ENCODE measurements at places on chromosomes 3 and 15.

DNA sequence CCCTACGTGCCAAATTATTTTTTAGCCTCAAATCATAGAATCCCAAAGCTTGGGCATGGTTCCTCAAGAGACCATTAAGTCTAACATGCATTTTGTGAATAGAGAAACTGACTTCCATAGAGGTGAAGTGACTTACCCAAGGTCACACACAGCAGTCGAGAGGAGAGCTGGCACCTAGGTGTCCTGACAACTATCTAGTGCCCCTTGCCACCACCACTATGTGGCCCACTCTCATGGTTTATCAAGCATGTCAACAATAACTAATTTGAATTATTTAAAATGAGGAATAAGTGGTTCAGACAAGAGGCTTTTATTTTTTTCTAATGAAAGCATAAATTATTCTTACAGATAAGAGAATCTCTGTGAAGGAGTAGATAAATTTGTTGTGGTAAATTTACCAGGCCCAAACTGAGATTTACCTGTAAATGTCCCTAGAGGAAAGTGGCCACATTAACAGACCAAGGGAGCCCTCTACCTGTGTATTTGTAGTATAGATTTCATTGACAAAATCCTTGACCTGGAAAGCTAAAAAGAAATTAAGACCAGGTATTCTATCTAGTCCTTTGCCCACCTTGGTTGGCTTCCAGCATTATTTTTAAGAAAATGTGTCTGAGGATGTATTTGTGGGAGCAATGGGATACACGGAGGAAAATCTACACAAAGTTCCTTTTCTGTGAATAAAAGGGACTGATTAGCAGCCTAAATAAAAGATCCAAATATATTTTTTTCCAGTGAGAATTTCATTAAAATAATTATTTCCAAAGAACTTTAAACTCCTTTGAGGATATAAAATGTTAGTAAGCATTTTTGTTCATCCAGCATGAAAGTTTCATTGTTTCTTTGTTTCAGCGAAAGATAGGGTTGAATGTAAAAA lies 49.1 kb downstream of the IQCH start:
- no peak for DNase-seq

DNA sequence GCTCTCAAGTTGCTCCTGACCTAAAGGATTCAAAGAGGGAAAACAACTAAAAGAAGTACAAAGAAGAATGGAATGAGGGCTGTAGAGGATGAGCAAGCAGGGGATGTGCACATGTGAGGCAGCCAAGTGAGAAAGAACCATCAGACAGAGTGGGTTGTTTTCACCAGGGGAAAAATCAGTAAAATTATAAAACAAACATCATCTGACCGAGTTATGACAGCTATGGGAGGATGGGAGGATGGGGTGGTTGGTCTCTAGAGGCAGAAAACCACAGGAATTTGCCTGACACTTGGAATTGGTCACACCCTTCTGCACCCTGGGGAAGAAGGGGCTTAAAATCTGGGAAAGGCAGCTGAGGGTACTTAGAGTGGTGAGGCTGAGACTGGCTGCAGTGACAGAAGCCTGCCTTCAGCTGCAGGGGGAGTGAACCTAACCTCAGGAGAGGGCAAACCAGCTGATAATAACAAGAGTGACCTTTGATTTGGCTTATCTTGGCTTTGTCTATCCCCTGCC lies 10.1 kb downstream of the ARHGAP31 start:
- no peak for DNase-seq

- DNase-seq: no peak
Measured at GRCh38 chr3:154783061-154783460, 297.1 kb upstream of the MME start.

- no peak for DNase-seq
Measured at GRCh38 chr3:182722907-182723306, 70.4 kb upstream of the ATP11B start.

DNA sequence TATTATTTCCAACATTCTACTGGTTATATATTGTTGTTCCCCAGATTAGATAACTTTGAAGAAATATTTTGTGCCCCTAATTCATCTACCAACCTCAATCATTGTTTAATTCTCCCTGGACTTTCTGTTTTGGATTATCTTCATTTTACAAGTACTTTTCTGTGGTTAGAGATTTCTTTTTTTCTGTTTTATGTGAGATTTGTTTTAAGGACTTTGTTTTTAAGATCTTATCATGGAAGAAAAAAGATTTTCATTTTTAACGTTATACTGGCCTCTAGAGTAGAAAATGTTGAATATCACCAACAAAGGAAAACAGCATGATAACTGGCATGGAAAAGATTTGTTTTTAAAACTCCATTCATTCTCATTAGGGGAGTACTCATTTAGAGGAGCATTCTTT lies 210.9 kb upstream of the KCNMB2 start:
- DNase-seq: no peak

GRCh38 chr15:34038871-34039789 lies at the start of gene AVEN:
Gene AVEN, minus strand, starts transcription at chr15:34039204. Its CDS starts 158 bp downstream, at chr15:34039046.
- DNase-seq: peak; percentile 57

GRCh38 chr3:123586131-123586530 lies 1.3 kb upstream of the HACD2 start:
- peak; percentile 23 for DNase-seq

DNA sequence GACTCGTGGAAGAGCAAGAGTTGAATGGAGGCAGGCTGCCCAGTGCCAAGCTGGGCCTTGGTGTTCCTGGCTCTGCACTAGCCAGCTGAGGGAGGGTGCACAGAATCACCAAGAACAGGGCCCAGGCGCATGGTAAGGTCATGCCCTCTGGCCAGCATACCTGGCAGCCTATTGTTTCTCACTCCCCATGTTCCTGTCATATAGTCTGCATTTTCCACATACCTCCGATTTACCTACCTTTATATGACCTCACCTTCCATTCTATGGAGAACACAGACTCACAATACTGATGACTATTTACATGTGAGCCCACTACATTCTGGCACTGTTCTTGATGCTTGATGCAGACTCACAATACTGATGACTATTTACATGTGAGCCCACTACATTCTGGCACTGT lies 5.4 kb downstream of the CLEC3B start:
- DNase-seq: no peak

- no peak for DNase-seq
Measured at GRCh38 chr15:66042624-66043023, 173.3 kb downstream of the RAB11A start.

DNA sequence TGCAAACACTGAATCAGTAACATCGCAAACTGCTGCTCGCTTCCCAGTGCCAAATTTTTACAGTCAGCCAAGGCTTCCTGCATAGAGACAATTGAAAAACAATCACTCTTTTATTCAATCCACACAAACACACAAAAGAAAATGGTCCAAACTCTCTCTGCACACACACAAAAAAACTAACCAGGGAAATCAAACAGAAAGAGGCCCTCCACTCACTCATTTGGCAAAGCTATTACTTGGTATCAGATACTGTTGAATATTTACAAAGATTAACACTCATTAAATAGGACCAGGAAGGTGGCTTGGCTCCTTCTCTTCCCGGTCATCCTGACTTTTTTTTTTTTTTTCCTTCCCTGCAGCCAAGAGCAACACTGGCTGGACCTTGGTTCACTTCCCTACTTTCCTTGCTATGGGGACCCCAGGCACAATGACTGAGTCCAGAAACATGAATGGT lies 62.4 kb upstream of the SPATA12 start:
- DNase-seq: no peak

GRCh38 chr3:149663966-149664365 lies 6.1 kb upstream of the WWTR1 start:
- DNase-seq: no peak

DNA sequence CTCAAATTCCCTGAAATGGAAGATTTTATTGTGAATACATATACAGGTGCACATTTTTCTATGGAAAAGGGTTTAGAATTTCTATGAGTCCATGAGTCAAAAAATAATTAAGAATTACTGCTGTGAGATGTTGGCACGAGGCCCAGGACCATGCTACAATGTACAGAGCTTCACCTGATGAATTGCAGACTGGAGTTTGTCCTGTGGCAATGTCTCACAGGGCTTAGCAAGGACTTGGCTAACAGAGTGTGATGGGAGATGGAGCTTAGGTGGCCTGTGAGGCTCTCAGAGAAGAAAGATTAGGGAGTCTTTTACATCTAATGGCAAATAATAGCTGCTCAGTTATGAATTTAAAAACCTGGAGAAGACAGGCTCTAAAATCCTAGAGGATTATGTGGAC lies 219.5 kb upstream of the CBLB start:
- no peak for DNase-seq

GRCh38 chr3:30586096-30586805 lies 20.1 kb upstream of the TGFBR2 start:
- DNase-seq: no peak

DNA sequence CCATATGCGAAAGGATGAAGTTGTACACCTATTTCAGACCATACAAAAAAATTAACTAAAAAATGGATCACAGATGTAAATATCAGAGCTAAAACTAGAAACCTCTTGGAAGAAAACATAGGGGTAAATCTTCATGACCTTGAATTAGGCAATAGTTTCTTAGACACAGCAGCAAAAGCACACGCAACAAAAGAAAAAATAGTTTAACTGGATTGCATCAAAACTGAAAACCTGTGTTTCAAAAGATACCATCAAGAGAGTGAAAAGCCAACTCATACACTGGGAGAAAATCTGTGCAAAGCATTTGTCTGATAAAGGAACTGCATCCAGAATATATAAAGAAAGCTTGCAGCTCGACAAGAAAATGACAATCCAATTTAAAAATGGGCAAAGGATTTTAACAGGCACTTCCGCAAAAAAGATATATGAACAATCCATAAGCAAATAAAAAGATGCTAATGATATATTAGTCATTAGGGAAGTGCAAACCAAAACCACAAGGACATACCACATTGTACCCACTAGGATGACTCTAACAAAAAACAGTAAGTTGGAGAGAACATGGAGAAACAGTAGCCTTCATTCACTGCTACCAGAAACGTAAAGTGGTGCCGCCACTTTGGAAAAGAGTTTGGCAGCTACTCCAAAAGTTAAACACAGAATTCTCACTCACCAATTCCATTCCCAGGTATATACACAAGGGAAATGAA lies 263.1 kb downstream of the ADAMTS17 start:
- DNase-seq: no peak

- DNase-seq: peak; percentile 6
Measured at GRCh38 chr3:87260270-87260669, 16.1 kb downstream of the POU1F1 start.

DNA sequence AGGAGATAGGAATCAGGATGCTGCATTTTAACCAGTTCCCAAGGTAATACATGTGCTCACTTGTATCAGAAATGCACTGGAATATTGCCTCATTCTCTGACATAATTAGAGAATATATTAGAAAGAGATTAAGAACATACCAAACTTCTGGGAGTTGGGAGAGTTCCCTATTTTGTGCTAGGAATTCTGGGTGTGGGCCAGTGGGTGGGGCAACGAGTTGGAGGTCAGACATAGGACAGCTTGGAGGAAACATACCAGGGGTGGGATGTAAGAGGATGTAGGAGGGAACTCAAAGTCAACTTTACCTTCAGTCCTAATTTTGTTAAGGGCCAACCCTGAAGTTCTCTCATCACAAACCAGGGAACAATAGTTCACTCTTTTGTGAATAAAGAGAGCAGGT lies 83.6 kb downstream of the SLC7A14 start:
- DNase-seq: no peak

GRCh38 chr3:49630784-49631183 lies 43.4 kb upstream of the APEH start:
- no peak for DNase-seq

GRCh38 chr3:78794431-78794830 lies 973.4 kb downstream of the ROBO1 start:
- no peak for DNase-seq

DNA sequence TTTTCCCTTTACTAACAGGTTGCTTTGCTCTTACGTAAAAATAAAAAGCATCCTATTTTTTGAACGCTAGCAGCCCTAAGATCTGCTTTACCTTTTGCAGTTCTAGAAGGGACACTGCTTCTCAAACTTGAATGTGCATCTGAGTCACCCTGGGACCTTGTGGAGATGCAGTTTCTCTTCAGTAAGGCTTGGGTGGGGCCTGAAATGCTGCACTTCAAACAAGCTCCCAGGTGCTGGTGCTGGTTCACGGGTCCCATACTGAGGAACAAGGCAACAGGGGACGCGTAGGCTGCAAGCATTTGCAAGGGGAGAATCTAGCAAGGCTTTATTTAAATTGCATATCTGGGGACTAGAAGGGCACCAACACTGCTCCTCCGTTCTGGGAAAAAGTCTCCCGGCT lies 30.0 kb downstream of the MB21D2 start:
- no peak for DNase-seq

DNA sequence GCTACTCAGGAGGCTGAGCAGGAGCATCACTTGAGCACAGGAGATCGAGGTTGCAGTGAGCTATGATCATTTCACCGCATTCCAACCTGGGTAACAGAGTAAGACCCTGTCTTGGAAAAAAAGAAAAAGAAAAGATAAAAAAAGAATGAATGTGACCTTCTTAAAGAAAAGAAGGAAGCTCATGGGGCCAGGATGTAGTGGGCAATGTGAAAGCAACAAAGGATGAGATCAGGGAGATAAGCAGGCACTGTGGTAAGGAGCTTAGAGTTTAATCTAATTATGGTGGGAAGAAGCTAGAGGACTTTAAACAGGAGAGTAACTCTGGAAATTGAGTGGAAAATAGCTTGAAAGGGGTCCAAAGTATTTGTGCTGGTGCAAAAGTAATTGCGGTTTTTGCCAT lies 231.6 kb upstream of the UBE2E2 start:
- DNase-seq: no peak

DNA sequence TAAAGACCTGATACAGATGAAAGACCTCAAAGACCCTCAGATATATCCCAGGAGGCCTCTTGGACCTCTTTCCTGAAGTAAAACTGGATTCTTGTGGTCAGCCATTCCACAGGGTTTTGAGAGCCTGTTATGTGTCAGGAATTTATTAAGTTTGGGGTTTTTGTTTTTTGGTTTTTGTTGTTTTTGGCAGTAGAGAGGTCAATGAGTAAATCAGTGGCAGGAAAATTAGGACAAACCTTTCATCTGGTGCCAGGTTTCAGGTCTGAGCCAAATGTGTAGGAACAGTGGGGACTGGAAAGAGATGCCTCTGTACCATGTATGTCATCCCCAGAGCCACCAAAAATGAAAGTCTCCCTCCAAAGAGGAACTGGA lies 520.4 kb upstream of the MDFIC2 start:
- no peak for DNase-seq

DNA sequence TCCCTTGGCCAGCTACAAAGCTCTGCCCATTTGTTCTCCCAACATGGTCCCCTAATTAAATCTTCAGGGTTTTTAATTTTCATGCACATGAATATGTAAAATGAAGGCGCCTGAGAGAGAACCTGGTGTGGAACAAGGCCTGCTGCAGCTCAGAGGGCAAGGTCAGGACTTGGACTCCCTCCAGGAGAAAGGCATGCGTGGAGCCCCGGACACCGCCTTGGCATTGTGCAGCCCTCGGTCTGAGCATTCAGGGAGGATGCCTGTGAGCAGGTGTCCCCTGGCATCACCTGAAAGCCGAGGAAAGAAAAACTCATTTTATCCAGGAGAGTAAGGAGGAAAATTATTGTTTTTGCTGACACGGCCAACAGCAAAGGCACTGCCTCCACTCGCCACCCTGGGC lies 33.8 kb upstream of the EPHB1 start:
- no peak for DNase-seq

GRCh38 chr3:37819591-37819990 lies 42.1 kb upstream of the CTDSPL start:
- DNase-seq: no peak

Measured in stimulated activated CD4-positive, alpha-beta T cell treated with anti-CD3 and anti-CD28 coated beads, Interleukin-4, amount 100 ng/mL, for 4 hours (primary cell).